ENCODE measurements at places on chromosomes 2 and 18.

GRCh38 chr2:58896638-58897037, 655.5 kb upstream of the FANCL start:
- no peak for DNase-seq

DNA sequence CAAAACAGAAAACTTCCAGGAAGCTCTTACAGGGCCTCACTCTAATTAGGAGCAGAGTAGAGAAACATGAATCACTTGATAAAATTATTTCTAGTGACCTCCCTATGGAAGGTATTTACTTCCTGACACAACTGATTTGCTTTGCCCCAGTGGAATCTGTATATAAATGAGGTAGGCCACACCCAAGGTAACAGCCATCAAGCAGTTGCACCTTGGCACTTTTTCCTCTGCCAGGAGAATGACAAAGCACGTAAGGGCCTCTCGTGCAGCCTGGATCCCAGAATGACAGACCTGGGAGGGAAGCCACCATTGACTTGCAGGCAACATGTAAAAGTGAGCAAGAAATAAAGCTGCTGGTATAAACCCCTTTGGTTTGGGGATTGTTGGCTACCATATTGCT, 620.0 kb upstream of the SLC39A10 start:
- no peak for DNase-seq

DNA sequence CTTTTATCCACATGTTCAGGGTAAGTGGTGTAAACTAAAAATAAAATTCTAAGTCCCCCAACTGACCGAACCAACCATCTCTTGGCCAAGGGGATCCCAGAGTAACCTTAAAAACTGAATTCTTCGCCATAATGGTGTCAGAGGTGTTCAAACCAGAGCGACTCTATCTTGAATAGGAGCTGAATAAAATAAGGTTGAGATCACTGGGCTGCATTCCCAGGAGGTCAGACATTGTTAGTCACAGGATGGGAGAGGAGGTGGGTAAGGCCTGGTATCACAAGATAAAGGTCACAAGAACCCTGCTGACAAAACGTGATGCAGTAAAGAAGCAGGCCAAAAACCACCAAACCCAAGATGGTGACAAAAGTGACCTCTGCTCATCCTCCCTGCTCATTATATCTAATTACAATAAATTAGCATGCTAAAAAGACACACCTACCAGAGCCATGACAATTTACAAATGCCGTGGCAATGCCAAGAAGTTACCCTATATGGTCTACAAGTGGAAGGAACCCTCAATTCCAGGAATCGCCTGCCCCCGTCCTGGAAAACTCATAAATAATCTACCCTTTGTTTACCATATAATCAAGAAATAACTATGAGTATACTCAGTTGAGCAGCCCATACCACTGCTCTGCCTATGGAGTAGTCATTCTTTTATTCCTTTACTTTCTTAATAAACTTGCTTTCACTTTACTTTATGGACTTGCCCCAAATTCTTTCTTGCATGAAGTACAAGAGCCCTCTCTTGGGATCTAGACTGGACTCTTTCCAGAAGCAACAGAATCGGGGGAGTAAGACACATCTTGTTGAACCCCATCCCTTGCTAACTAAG, 302.4 kb downstream of the STK39 start:
- DNase-seq = no peak

GRCh38 chr2:44120428-44120827, 48.2 kb upstream of the PPM1B start:
- no peak for DNase-seq

- no peak for DNase-seq
Measured at GRCh38 chr18:2932247-2933181, 80.4 kb downstream of the LPIN2 start.

DNA sequence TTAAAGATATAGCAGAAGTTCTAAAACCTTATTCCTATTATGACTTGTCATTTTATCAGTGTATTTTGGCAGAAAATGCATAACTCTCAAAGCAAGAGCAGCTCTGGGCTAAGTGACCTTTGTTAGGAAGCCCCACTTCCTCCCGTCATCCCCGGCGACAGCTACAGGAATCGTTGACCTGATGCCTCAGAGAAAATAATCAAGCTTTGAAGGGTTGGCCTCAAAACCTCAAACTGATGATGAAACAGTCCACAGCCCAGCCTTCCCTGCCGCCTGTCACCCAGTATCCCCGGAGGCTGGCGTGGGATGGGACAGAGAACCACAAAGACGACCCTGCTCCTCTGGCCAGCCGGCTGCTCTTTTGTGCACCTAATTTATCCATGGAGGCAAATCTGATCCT, 65.3 kb downstream of the KCNF1 start:
- DNase-seq = no peak

GRCh38 chr2:216474925-216475670, 23.5 kb upstream of the RPL37A start:
- no peak for DNase-seq

- no peak for DNase-seq
Measured at GRCh38 chr2:58803192-58803591, 562.1 kb upstream of the FANCL start.

DNA sequence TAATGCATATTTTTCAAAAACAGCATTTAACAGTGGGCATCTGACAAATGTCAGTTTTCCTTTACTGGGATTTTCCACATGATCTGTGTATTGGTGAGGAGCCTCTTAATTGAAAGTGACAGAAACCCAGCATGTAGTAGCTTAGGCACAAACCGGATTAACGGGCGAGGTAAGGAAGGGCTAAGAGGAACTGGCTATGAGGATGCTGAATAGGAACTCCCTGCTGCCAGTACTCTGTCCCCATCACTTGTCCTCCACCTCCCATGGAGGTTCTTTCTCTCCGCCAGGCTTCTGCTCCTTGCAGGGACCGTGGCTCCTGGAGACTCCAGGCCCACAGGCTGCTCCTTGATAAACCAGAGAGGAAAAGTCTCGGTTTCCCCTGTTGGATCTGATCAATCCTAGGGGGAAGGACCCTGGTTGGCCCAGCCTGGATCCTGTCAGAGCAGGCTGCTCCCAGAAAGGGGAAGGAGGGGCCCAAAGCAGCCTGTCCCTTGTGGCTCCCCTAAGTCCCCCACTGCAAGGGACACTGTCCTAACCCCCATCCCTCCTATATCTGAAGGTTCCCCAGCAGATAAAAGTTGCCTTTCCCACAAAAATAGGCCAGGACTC, 10.3 kb downstream of the TEX44 start:
- no peak for DNase-seq

- DNase-seq = no peak
Measured at GRCh38 chr2:116706396-116706795, 1108.1 kb upstream of the DDX18 start.

- DNase-seq = no peak
Measured at GRCh38 chr2:182706751-182707150, 9.3 kb upstream of the DNAJC10 start.

GRCh38 chr2:112010751-112011150, 44.3 kb upstream of the TMEM87B start:
- DNase-seq = no peak

GRCh38 chr2:33287507-33288005, 188.9 kb upstream of the RASGRP3 start:
- DNase-seq = no peak

DNA sequence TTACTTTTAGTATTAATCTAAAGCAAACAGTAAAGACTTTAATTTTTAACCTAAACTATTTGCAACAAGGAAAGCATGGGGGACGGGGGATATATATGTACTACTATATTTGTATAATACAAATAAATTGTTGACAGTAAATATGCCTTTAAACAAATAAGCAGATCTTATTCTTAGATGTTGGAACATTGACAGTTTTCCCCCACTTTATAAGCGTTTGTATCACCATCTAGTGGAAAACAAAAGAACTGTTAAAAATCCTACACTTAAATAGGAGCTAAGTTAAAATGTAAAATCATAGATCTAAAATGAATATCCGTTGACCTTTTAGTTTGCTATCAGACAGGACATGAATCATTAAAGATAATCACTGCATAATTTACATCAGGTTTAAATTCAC, 50.0 kb downstream of the RBBP8 start:
- DNase-seq = no peak

DNA sequence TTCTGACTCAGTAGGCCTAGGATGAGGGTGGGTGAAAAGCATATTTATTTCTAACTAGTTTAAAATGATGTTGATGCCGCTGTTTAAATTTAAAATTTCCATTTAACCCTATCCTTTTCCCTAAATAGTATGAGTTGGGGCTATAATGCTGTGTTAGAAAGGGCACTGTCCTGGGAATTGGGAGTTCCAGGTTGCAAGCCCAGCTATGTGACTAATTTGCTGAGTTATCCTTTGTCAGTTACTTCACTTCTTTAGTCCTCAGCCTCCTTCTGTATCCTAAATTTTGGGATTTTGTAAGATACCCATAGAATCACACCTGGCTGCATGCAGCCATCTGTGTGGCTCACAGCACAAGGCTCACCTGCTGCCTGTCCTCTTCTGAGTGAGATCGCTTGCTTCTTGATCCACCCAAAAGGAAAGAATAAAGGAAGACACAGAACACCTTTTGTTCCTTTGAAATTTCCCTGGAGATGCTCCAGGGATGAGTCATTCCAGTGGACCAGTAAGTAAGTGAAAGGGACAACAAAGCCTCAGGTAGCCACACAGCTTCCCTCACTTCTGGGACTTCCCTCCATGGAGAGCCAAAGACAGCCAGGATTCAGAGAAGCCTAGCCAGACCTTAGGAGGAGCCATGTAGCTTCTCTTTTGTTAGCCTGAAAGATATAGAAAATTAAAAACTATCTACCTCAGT, 97.2 kb downstream of the DTNA start:
- DNase-seq = no peak

GRCh38 chr2:233287871-233288270, 19.7 kb upstream of the SAG start:
- DNase-seq = no peak

DNA sequence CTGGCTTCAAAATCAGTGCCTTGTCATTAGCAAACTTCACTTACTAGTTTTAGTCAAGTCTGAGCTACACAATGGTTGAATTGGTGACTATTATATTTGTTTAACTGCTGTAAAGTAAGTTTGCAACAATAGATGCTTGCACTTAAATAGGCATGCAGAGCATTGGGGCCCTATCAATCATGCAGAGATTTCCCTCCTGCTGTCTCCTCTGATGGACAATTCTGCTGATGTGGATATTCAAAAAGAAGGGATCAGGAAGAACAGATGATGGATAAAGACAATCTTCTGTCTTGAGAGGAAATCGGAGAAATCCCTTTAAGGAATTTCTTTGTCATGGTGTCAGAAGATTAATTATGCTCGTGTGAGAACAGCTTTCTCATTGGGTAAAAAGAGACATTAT, 89.0 kb downstream of the GREB1L start:
- DNase-seq = no peak

GRCh38 chr18:56330366-56331110, 307.9 kb downstream of the TXNL1 start:
- no peak for DNase-seq

DNA sequence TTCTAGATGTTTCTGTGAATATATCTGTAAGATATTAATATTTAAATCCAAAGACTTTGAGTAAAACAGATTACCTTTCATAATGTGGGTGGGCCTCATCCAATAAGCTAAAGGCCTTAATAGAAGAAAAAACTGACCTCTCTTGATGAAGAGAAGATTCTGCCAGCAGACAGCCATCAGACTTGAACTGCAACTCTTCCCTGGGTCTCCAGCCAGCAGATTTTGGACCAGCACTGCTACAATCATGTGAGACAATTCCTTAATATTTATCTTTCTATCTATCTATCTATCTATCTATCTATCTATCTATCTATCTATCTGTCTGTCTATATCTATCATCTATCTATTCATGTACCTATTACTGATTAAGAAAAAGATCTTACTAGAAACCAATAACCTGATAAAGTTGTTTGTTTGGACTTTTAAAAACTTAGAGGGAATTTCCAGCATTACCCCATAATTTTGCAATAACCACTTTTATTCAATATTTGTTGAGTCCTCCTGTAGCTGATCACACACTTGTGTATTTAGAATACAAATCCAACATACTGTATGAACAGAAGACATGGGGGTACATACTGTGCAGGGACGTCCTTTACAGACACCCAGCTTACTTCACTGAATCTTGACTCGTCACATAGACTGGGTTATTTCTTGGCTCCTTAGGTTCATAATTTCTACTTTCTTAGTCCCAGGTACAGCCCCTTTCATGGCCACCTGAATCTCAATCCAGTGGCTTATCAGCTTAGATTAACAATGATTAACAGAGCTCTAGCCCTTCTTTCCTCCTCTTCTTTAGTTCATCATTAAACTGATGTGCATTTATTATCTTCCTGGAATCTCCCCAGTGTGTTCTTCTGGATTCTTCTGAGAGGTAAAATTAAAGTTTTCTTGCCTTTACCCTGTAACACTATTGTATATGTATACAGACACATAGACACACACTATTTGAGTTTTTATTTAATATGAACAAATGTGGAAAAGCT, 27.2 kb upstream of the STAT4 start:
- no peak for DNase-seq

DNA sequence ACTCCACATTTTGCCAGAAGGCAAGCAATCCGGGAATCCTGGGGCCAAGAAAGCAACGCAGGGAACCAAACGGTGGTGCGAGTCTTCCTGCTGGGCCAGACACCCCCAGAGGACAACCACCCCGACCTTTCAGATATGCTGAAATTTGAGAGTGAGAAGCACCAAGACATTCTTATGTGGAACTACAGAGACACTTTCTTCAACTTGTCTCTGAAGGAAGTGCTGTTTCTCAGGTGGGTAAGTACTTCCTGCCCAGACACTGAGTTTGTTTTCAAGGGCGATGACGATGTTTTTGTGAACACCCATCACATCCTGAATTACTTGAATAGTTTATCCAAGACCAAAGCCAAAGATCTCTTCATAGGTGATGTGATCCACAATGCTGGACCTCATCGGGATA, 26.8 kb downstream of the B3GNT2 start:
- no peak for DNase-seq

GRCh38 chr18:63138436-63139340, 180.9 kb downstream of the BCL2 start:
- DNase-seq = no peak

DNA sequence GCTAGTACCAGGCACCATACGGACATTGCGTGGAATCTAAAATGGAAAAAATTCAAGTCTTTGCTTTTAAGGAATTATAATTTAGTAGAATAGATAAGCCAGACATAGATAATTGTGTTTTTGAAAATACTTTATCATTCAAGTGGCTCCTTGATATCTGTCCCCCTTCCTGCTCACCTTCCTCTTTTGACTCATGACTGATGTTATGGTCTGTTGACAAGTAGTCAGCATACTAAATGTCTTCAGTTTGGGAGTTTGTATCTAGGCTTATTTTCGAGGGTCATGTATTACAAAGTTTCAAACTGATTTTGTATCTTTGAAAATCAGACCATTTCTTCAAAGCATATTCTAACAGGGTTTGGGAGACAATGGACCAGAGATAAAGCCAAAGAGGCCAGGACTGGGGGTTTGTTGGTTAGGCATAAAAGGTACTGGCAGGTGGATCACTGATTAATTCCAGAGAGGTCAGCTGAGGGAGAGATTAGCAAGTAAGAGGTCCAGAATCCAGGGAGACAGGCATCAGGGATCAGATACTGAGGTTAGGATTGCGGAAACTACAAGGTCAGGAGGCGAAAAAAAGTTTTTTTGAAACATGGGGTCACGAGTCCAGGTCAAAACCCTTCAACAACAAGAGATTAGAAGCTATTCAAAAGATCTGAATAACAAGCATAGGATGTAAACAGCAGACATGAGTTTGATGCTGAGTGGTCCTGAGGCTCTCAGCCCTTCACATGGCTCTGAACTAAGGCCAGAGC, 31.5 kb upstream of the KLHL14 start:
- no peak for DNase-seq

Measured in pancreas (tissue), 10 donors.